ENCODE measurements at places on chromosomes 4 and X. TPM values are rescaled to one million over a fixed set of nuclear protein-coding genes. Genes with fewer than 3 reads are reported as not detected.

- no peaks in the 10 kb centered on the region for H3K4me1 ChIP-seq
- H3K27ac ChIP-seq: no peak overlapping the region
- no peak for DNase-seq
- H3K27me3 ChIP-seq: no peaks in the 10 kb centered on the region
- H3K4me3 ChIP-seq: no peak overlapping the region
- no peaks in the 10 kb centered on the region for H3K36me3 ChIP-seq
These were observed 179.0 kb upstream of the FGF13 start for GRCh38 chrX:138890491-138890890.

- peaks cover 3% of the 10 kb centered on the region for H3K36me3 ChIP-seq
- no peak overlapping the region for H3K27ac ChIP-seq
- no peak overlapping the region for H3K4me3 ChIP-seq
- H3K27me3 ChIP-seq: no peaks in the 10 kb centered on the region
These were observed 175.9 kb downstream of the FBXW7 start for GRCh38 chr4:152360045-152360410.

CT55 gene
- total RNA-seq: not detected

F11 gene
- 1.0 TPM for total RNA-seq
